T-helper 9 cell (primary cell): ENCODE measurements at places on chromosomes 16 and 17.

- no peak for DNase-seq
Measured at GRCh38 chr17:77512062-77512946, 371.5 kb downstream of the SEC14L1 start.

GRCh38 chr16:67749436-67750078 is 30.4 kb upstream of the GFOD2 start:
- DNase-seq, result no peak

DNA sequence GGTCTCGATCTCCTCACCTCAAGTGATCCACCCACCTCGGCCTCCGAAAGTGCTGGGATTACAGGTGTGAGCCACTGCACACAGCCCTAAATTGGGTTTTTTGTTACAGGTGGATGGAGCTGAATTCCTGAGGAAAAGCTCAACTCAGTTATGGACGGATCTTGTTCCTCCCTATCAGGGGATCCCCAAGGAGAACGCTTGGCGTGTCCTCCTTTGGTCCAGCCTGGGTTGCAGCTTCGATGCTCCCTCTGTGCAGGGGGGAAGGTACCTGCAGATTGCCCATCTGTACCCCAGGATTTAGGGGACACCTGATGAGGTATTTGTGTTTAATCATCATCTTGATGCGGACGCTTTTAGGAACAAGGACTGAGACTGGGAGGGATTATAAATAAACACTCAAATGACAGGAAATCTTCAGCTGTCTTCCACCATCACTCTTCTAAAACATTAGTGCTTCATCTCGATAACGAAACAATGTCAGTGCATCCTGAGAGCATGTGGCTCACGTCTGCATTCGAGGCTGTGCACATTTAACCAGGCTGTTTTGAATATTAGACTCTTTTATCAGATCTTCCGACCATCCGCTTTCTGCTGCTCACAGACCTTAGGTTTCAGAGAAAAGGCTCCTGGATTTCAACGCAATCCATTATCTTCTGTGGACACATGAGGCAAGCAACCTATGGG is 18.2 kb upstream of the MEIOB start:
- no peak for DNase-seq

DNA sequence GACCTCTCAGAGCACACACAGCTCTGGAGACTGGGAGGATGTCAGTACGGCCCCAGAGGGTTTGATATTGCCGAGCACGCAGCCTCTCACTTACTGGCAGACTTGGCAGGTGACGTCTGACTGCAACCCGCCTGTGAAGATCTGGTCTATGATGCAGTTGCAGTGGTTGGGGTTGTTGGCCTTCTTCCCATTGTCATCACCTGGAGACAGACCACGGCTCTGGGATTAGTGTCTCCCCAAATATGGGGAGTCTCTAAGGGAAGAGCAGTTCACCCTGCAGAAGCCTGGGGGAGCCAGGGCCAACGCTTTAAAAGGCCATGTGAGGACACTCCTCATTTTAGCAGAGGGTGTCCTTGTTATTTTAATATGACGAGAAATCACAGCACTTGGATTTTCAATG is 30.1 kb downstream of the USP22 start:
- DNase-seq, result no peak

DNA sequence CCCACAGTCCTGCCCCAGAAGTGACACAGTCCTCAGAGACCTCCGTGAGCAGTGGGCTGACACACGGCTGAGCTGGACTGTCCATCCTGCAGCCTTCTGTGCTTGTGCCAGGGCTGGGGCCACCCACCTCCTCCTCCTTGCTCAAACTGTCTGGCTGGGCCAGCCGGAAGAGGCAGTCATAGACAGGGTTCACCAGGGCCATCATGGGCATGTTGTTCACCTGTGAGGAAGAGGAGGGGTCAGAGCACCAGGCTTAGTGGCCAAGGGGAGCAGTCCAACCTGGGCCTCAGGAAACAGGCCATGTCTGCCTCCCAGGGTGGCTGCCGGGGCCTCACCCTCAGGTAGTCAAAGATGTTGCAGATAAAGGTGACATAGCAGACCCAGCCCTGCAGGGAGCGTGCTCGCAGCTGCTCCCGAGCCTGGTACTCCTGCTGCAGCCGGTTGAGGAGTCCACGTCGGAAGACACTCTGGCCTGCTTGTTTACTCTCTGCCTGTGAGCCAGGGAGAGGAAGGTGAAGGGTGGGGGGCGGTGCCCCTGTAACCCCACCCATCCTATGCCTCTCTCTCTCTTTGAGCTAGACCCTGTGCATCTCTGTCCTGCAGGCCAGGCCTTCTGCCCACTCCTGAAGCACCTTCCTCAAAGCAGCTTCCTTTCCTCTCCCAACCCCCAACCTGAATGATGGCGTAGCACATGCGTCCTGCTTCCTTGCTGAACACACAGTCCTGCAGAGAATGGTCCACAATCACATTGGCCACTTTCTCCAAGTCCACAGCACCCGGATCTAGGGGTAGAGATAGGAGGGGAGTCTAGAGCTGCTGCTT is 3.4 kb downstream of the MIF4GD start:
- DNase-seq, result no peak

DNA sequence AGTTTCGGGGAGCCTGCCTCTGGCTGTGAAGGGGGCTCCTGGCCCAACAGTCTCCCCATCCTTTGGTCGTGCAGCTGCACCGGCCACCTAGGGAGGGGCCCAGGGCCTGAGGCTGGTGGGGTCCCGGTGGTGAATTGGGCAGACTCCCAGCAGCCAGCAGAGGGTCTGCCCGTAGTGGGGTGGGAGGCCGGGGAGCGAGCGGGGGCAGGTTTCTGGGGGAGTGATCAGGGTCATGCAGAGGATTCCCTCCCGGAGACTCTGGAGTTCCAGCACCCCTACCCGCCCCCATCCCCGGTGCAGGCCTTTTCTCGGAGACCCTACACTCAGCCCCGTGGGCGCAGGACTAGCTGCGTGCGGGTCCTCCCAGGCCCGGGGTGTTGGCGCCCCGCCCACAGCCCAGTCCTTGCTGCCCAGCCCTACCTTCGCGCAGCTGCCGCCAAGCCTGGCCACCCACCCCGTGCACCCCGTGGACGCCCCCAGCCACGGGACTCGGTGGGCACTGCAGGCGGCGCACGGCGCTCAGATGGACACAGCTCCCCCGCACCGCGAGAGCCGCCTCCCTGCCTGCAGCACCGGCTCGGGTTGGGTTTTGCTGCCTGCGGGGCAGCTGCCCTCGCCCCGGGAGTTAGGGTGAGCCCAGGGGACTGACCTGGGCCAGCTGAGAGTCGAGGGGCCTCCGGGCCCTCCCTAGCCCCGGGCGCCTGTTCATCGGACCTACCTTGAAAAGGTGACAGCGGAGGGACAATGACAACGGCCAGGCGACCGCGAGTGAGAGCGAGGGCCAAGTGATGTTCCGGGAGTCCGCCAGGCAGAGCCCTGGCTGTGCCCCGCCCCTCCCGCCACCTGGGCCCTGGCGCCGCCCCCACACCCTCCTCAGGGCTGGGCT is at the start of gene GNG13:
TSS of gene GNG13 (minus strand) at position 787 of the 886 bp plus-strand sequence. CDS start 1,657 bp downstream, outside the sequence.
- DNase-seq, result no peak

DNA sequence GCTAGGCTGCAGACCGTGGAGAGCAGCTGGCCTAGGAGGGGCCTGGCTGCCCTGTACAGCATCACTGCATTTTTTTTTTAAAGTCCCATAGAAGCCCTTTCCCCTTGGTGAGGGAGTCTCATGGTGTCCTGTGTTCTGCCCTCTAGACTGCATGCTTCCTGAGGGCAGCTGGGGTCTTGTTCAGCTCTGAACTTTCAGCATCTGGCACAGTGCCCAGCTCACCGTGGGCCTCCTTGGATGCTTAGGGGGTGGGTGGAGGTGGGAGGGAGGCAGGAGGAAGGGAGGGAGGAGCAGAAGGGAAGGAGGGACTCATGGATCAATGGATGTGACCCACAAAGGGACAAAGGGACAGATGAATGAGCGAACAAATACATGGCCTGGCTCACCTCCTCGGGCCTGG is 63.4 kb upstream of the TMEM97 start:
- DNase-seq, result no peak

- DNase-seq, result no peak
Measured at GRCh38 chr16:81996664-81997509, 14.4 kb downstream of the SDR42E1 start.

- DNase-seq, result no peak
Measured at GRCh38 chr16:3188925-3189825, 1.2 kb downstream of the OR1F1 start.

GRCh38 chr16:83348991-83349390 is 458.8 kb upstream of the HSBP1 start:
- no peak for DNase-seq

- DNase-seq, result no peak
Measured at GRCh38 chr17:66725956-66726355, 109.0 kb upstream of the CACNG5 start.

DNA sequence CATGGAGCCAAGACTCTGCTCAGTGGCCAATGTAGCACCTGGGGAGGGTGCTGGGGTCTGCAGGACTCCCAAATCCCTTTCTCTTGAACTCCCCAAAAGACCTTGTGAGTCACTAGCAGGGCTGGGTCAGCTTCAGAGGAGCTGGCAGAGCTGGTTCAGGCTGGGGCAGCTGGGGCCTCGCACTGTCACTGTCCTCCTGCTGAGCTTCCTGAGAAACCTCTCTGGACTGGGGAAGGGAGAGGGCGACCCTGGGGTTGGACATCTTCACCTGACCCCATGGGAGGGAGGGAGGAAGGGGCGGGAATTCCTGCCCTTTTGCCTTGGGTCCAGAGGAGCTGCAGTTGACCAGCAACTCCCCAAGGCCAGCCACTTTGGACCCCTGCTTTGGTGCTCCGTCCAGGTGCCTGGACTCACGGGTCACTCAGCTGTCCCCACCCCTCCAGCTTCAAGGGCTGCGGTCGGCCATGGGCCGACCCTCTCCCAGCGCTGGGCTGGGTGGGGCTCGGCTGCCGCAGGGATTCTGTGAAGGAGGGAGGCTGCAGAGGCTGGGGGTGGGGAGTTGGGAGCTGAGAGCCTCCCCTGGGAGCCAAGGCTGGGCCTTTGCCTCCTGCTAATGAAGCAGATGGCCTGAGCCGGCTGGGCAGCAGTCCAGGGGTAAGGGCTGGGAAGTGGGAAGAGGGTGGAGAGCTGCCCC is 9.2 kb downstream of the FMNL1 start:
- DNase-seq, result no peak

GRCh38 chr17:7632492-7632894 is 2.6 kb downstream of the SHBG start:
- DNase-seq, result no peak

- DNase-seq, result peak; percentile 72
Measured at GRCh38 chr16:28317040-28317880, 24.9 kb downstream of the SBK1 start.

DNA sequence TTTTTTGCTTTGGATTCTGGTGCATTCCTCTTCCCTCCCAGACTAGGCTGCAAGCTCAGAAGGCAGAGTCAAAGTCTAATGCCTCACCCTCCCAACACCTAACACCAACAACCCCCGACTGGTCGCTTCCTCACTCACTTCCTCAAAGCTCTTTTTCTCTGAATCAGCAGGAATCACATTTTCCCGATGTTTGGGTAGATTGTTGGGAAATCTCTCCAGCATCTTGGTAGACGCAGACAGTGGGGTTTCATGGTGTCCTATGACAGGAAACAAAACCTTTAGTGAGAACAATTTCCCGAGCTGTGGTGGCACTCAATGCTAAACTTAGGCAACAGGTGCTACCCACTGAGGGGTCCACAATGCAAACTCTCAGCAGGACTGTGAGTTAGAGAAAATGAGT is 39.9 kb upstream of the ICAM2 start:
- no peak for DNase-seq

DNA sequence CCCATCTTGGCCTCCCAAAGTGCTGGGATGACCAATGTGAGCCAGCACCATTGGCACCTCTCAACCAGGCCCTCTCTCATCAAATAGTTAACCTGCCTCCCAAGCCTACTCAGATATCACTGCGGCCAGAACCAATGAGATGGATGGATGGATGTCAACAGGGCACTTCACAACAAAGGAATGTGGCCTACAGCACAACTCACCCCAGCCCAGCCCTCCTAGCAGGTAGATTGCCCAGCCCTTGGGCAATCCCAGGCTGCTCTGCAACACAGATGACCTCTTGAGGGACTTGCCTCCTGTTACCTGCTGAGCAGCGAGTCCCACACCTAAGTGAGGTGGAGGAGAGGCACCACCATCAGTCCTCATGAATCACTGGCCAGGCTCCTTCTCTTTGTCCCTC is 22.6 kb upstream of the KIFC3 start:
- DNase-seq, result no peak

DNA sequence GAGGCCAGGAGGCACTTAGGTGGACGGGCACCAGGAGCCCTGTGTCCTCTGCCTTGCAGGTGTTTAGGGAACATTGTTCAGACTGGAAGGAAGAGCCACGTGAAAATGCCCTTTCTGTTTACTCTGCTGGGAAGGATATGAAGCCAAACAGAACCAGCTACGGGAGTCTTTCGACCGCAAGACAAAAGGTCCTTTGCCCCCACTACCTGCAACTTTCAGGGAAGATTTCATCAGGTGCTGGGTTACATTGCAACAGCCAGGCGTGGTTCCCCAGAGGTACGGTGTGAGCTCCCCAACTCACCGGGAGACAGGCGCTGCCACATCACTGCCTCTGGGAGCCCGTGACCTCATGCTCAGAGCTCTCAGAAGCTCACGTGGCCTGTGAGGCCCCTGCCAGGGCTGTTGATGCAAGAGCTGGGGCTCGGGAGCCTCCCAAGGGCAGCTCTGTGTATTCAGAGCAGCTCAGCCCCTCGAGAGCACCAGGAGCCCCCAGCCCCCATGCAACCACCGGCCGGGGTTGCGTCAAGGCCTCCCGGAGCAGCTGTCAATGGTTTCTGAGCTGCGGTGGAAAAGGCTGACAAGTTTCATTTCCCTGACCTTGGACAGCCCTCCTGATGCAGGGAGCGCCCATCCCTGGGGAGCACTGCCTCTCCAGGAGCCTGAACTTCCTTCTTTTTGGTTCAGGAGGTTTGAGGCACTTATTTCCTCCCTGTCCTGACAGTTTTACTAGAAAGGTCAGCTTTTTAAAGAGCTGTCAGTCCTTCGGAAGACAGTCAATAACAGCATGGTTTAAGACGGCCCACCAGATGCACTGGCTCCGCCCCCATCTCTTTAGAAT is 42.1 kb downstream of the TBC1D16 start:
- no peak for DNase-seq

GRCh38 chr16:73883841-73884240 is 412.8 kb upstream of the PSMD7 start:
- DNase-seq, result no peak

DNA sequence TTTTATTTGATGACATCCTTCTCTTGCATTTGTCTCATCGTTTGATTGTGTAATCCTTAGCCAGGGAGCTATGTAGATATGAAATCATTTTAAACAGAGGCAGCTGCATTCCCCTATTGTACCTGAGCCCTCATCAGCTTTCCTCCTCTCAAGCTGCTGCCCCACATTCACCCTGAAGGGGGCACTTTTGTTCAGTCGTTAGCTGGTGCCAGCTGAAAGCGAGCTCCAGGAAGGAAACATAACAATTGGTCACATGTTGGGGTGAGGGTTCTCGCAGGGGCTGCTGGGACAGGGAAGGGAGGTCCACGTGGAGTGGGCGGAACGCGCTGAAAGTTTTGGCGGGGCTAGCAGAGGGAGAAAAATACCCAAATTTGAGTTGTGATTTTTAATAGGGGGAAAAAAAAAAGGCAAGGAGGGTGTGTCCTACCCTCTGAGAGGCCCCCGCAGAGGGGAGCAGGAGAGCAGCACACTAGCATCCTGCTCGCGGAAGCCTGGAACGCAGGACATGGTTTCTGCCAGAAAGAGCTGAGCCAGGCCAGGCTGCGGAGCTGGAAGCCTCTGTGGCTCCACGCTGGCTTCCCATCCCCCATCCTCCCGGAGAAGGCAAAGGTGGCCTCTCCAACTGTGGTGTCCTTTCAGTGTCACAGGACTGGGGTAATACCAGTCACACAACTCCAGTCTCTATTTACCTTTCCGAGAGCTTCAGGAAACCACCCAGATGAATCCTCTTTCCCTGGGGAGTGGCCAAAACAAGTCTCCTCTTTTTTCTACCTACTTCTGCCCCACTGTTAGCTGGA is 8.5 kb upstream of the MSL1 start:
- peak; percentile 86 for DNase-seq
